Ovary (tissue), 10 donors: ENCODE measurements at places on chromosomes 16 and 17. TPM values are rescaled to one million over a fixed set of nuclear protein-coding genes. Genes with fewer than 3 reads are reported as not detected.

DNA sequence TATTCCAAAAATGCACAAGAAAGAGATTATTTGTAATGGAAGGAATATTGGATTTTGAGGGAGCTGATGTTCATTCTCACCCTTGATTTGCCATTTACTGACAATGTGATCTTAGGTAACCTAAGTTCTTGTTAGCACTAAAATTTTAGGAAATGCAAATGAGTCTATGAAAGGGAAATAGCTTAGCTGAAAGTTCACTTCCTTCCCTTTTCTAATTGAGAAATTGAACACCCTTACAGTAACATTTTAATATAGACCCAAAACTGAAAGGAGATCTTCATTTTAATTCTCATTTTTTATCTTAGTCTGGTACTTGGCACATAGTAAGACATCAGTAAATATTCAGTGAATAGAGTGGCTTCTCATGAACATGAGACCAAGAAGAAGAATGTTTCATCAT is 10.9 kb upstream of the WSB1 start:
- no peak for DNase-seq

- no peak for DNase-seq
Observed at GRCh38 chr17:63279498-63280230, 166.4 kb downstream of the CYB561 start.

DNA sequence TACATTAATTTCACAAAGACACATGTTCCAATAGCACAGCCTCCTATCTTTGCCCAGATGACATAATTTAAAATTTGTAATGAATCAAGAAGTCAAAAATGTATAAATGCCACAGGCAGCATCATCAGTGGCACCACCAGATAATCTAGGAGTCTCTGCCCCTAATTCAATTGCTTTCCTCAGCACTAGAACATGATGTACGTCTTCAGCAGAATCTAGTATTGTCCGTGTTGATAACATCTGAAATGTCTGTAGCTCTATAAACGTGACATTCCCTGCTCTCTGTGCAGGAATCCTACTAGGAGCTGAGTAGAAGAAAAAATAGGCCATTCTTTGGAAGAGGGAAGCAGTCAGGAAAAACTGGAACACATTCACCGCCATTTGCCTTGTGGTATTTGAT is 21.4 kb upstream of the SLC38A8 start:
- DNase-seq, result no peak

- peak; percentile 92 for DNase-seq
Observed at GRCh38 chr16:1182950-1183907, 30.3 kb downstream of the CACNA1H start.

GRCh38 chr16:17850581-17851250 is 380.0 kb upstream of the XYLT1 start:
- DNase-seq, result no peak

DNA sequence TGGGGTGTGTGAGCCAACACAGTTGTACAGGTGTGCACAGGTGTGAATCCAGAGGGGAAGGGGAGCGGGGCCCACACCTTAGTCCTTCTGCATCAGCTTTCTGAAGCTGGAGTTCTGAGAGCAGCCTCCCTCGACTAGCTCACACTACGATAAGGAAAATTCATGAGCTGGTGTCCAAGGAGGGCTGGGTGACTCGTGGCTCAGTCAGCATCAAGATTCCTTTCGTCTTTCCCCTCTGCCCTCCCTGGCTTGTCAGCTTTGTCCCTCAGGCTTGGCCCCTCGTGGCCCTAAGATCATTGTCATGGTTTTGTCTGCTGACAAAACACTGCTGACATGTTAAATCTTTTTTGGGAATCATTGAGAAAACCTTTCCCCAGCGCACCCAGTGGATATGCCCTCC is 47.5 kb downstream of the OR1D5 start:
- DNase-seq, result no peak

GRCh38 chr16:85569615-85570212 is 43.4 kb upstream of the GSE1 start:
- no peak for DNase-seq

- no peak for DNase-seq
Observed at GRCh38 chr16:70018254-70018653, 67.1 kb downstream of the CLEC18A start.

GRCh38 chr16:59684911-59685310 is 950.8 kb upstream of the GOT2 start:
- no peak for DNase-seq

DNA sequence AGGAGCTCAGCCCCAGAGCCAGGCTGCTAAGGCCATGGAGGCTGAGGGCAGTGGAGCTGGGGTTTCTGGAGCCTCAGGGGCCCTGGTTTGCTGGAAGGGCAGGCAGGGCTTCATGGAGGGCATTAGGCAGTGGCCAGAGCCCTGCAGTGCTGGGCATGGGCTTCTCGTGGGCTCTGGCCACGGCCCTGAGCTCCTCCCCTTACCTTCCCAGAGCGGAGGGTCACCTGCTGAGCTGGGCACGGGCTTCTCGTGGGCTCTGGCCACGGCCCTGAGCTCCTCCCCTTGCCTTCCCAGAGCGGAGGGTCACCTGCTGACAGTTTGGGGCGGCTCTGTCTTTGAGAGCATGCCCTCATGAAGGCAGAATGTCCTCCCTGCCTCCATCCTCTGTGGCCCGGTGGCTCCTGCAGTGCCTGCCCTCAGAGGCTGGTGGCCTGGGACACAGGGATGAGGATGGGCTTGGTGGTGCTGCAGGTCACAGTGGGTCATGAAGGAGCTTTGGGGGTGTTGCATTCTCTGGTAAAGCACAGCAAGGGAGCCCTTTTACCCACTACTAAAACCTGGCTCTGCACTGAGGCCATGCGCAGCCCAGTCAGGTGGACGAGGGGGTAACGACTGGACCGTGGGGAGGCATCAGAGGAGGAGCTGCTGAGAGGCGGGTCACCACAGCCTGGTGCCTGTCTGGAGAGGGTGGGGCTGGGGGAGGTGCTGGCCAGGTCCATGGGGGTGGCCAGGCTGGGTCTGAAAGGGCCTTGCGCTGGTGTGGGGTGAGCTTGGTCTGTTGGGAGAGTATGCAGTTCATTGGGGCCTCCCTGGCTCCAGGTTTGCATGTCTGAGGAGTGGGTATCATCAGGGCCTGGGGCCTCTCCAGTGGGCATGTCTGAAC is 2.9 kb upstream of the RNPS1 start:
- no peak for DNase-seq

DNA sequence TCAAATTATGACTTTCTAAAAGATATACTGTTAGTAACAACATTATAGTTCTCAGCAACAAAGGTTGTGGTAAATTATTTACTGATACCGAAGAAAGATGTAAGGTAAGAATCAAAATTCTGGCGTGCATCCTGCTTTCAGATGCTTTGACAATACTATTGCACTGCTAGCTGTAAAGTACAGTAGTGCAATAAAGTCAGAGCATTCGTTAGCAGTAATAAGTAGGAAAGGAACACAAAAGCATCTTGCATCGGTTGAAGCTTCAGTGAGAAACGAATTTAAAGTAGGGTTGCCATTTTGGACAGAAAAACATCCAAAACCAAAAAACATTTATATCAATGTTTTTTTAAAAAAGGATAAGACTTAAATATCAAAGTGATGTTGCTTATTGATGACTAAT is 4.0 kb downstream of the SKA2 start:
- DNase-seq, result no peak

- DNase-seq, result no peak
Observed at GRCh38 chr16:67260426-67261063, 11.8 kb downstream of the SLC9A5 start.

The BANP gene
- total RNA-seq, result 35.3 TPM

The GNG13 gene
- not detected for total RNA-seq

The AFMID gene
- 44.9 TPM for total RNA-seq

The HBA2 gene
- 173 TPM for total RNA-seq
